Head of caudate nucleus (tissue), 42 donors: ENCODE measurements at places on chromosomes 4 and X.

DNA sequence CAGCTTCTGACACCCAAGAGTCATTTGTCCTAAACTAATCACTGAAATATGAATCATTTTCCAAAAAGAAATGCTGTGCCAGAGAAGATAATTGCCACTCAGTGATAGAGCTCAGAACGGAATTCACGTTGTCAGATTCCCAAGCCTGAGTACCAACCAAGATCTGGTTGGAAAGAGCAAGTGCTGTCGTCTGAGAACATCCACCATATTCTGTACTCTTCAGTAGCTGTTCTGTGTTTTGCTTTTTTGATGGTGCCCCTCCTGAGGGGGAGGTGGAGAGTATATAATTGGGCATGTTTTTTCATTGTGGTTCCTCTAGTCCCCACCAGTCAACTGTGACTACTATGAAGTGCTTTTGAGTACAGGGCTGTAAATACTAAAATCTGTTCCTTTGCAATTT is 13.2 kb downstream of the RUFY3 start:
- no peak for DNase-seq

DNA sequence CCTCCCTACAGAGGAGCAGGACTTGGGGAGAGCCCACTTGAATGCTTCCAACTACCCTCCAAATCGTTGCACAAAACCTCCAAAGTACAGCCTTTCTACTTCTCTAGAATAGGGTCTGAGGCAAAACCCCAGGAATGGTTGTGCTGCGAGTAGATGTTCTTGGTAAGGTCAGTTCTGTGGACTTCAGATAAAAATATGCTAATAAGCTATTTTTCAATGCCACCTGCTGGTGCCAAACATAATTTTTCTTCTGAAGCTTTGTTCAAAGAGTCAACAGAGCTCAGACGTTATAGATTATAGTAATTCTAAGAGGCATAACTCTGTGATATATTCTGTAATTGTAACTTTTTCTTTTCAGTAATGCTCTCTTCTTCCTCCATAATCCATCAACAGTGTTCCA is 425.7 kb downstream of the GPAT3 start:
- no peak for DNase-seq

GRCh38 chr4:151809716-151810115 is 48.9 kb upstream of the GATB start:
- DNase-seq, result peak; percentile 35

DNA sequence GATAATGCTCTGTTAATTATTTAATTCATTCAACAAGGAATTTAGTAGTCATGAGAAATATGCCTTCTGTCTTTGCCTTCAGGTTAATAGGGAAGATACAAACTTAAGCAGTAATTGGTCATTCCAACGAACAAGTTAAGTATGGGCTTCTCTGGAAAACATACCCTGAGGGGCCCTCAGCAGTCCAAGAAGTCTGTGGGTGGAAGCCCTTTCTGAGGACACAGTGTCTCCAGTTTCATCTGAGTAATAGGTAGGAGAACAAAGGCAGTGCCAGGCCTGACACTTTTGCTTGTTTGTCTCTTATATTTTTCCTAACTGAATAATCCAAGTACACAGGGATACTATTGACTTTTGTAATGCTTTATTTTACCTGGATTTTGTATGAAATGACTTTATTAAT is 262.5 kb downstream of the FBXW7 start:
- DNase-seq, result no peak

DNA sequence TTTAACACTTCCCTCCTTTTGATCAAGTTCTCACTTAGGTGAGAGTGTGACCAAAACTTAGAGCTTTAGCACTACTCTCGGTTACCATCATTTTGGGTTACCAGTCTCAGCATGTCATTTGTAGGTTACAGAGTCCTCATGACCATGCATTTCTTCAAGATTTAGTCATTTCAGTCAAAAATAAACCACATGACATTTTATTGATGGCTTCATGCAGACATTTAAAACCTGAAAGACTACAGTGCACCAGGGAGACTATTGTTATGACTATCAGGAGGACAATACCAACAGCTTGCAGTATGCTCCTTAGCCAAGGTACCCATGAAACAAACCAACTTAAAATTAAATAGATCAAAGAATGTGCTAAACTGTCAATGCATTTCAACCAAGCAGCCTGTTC is 498.1 kb upstream of the FSTL5 start:
- no peak for DNase-seq

GRCh38 chr4:41069838-41070237 is 144.5 kb downstream of the APBB2 start:
- DNase-seq, result no peak

- DNase-seq, result no peak
Measured at GRCh38 chr4:90120037-90120436, 7.2 kb upstream of the CCSER1 start.

DNA sequence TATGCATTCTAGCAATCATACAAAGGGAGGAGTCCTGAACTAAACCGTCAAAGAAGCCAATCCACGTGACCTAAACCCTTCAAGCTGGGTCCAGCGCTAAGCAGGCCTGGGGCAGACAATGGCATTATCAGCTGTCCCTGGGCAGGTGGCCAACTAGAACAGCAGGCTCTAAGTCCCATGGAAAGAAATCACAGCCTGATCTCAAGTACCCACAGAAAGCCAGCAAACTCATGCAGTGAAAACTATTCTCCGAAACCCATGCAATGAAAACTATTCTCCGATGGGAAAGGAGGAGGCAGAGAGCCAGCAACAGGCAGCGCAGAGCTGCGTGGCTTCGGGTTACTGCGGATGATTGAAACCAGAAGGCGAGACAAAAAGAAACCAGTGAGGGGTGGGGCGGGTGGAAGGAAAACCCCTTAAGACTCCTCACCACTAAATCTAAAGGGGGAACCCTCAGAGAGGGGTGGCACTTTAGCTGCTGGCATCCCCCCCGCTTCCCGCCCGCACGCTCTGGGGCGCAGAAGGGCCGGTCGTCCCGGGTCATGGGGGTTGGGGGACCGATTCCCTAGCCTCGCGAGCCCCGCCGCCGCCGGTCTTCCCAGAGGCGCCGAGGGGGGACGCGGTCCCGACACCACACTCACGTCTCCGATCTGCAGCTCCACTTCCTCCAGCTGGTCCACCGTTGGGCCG is 567 bp downstream of the C4orf46 start:
- DNase-seq, result peak; percentile 48
